ENCODE measurements at places on chromosomes 11 and 22.

DNA sequence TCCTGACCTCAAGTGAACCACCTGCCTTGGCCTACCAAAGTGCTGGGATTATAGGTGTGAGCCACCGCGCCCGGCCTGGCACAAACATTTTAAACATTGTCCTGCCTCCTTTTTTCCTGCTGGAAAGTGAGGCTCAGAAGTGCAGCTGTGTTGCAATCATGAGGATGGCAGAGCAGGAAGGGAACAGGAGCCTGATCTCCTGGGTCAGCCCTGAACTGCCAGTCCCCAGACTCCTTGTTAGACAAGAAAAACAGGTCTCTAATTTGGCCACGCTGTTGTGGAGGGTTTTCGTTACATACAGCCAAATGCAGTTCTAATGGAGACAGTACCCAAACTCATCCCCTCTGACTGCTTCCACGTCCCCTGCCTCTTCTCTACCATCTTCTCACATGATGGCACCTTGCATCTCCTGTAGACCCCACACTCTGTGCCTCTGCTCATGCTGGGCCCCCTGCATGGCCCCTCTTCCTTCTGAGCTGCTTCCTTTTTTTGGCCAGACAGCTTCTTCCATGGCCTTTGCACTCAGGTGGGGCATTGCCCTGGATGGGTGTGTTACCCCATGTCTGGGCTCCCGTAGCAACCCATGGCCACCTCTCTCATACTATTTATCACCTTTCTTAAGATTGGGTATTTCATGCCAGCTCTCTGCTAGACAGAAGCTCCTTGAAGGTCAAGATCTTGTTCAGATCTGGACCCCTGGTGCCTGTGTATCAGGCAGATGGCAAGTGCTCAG, 227.1 kb downstream of the CEP164 start:
- no peak for DNase-seq

GRCh38 chr11:2989551-2989950, 2.6 kb downstream of the NAP1L4 start:
- no peak for DNase-seq

DNA sequence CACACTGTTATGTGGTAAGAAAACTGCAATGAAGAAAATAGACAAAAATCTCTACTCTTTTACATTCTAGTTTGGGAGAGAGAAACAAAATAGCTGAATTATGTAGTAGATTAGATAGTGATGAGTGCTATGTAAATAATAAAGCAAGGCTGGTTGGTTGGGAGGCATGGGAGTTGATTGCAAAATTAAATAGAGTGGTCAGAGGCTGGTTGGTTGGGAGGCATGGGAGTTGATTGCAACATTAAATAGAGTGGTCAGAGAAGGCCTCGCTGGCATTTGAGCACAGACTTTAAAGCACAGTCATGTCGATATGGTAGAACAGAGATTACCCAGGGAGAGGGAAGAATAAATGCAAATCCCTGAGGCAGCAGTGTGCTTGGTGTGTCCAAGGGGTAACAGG, 22.4 kb downstream of the SIK2 start:
- no peak for DNase-seq

DNA sequence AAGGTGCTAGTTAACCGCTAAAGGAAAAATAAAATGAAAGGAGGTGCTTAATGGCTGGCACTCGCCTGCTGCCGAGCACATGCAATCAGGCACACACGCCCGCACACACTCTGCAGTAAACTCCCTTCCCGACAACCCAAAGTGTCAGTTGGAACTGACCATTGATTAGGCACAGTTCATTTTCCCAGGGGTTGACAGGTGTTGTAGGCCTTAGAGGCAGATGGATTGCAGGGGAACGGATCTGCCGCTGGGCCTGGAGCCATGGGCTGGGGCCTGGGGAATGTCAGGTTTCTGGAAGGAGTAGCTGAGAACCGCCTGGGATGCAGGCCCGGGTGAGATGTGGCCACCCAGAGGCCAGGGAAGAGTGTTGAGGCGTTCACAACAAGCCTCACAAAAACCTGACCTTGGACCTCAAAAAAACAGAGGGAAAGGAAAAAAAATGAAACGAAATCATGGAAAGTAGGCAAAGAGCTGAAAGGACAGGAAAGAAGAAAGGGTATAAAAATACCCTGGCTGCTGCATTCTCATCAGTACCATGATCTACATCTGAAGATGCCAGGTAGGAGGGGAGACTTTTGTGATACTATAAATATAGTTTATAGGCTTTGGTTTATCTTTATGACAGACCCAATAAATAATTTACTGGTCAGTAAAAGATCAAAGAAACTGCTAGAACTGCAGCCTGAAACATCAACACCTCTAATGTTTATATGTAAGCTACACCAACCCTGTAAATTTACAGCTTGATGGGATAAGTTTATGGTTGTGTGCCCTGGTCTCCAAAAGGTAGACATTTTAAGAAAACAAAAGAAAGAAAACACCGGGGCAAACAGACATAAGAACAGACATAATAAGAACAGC, 313.4 kb downstream of the BUD13 start:
- DNase-seq: no peak

GRCh38 chr22:23399367-23400285, 180.5 kb downstream of the IGLL1 start:
- no peak for DNase-seq

DNA sequence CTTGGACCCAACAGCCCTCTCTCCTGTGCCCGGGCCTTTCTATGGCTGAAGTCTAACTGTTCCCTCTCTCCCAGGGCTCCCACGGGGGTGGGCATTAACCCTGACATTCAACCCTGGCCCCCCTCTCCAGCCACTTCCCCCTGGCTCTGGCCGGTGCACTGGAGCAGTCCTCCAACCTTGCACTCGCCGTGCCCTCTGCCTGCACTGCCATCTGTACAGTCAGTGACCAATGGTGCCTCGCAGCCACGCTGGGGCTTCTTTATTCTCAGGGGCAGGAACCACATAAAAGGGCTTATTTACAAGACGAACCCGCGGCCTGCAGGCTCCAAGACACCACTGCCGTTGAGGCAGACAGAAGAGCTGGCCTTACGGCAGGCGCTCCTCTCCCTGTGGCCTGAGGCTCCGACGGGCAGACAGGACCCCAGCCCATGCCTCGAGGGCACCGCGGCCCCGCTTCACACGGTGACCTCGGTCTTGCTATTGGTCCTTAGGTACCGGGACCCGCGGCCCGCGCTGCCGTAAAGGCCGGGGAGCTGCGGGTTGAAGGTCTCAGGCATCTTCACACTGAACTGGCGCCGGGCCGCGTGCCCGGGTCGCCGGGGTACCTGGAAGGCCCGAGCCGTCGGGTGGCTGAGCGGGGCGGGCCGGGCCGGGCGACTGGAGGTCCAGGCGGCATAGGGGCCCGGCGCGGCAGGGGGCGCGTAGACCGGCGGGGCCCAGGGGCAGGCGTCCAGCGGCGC, 5.4 kb downstream of the SHISA8 start:
- no peak for DNase-seq

- DNase-seq: peak; percentile 19
Observed at GRCh38 chr22:46769191-46769675, 6.8 kb downstream of the TBC1D22A start.

DNA sequence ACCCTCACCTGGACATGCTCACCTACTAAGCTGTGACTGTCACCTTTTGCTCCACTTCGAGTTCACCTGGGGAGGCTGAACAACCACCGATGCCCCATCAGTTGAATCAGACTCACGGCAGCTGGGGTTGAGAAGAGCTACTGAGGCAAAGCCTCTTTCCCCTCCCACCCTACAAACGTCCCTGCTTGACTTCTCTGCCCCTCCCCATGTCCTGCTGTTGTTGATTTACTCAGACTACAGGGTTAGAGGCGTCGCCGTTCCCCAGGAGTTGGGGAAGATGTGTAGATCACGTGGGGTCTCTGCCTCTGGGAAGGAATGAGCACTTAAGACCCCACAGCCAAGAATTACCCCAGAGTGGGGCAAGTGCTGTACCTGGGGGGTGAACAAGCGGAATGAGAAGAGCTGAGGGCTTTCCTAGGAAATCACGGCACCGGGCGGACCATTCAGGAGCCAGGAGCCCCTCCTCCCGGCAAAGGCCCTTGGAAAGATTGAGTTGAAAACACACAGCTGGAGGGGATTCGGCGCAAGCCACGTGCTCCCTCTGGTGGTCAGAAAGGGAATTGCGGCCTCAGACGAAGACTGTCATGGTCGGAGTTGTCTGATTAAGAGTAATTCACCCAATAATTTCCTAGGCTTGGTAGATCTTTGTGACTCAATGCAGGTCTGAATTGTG, 7.0 kb downstream of the FXYD2 start:
- DNase-seq: peak; percentile 69

- DNase-seq: no peak
Observed at GRCh38 chr22:21941921-21942320, 10.7 kb downstream of the PPM1F start.
